ENCODE measurements at places on chromosomes 3 and 15.

- no peak for DNase-seq
These were observed 819 bp downstream of the KLHL40 start for GRCh38 chr3:42685891-42686820.

- DNase-seq: peak; percentile 42
These were observed at the start of gene SUCLG2 for GRCh38 chr3:67654099-67654843. Gene SUCLG2, minus strand, starts transcription at chr3:67654612. Its CDS starts 26 bp downstream, at chr3:67654586.

GRCh38 chr15:75170711-75171341 is 30.9 kb upstream of the C15orf39 start:
- DNase-seq: no peak

DNA sequence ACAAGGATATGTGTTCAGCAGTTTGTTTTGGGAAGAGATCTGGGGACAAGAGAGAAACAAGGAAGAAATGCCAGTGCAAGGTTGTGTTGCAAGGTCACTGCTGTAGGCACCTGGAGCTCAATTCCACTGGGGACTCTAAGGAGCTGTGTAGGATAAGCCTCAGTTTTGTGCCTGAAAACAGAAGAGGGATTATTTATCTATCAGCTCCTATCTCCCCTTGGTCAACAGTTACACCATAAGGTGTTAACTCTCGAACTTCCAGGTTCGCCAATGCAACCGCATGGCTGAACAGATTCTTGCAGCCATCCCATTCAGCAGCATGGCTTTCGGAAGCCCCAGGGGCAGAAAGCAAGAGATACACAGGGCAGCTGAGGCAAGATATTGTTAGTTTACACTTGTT is 41.6 kb upstream of the CNOT10 start:
- DNase-seq: no peak

DNA sequence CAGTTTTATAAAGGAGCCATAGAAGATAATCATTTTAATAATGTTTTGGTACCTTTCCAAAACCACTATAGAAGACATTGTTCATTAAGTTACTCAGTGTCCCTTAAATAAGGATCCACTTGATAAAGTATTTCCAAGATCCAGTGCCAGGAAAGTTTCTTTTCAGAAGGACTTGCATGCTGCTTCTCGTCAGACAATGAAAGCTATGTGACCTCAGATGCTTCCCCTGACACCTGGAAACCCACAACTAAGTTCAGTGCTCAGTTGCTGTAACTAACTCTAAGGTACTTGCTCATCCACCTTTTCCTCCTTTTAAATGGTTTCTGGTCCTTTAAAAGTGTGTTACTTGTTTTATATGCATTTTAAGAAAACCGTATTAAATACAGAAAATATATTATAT is 7.3 kb downstream of the SSR3 start:
- no peak for DNase-seq

- no peak for DNase-seq
These were observed 98.6 kb upstream of the ETV5 start for GRCh38 chr3:186207515-186207914.

GRCh38 chr3:54858093-54858785 is 69.6 kb downstream of the LRTM1 start:
- DNase-seq: no peak

GRCh38 chr3:194312743-194313281 is 38.3 kb downstream of the CPN2 start:
- DNase-seq: no peak

DNA sequence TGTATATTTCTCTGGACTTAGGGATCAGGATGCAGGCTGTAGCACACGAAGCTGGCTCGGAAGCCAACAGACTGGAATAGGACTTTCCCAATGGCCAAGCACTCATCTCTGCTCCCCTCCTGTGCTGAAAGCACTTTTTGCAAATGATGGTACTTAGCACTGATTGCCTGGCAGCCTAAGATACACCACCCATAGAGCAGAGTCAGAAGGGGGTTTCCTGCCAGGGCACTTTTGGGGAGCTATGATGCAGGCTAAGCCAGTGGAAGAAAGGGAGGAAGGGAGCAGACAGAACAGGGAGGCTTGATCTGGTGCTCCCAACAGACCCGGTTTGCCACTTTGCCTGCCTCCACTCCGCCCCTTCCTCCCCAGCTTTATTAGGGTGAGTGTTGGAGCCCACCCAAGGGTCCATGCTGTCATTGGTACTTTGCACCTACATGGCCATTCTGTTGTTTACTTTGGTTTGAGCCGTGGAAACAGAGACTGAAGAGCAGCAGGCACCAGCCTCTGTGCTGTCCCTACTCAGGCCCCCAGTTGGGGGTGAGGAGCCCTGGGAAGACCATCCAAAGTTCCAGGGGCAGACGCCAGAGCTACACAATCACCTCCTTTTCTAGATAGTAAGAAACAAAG is 15.9 kb downstream of the BSN start:
- no peak for DNase-seq

DNA sequence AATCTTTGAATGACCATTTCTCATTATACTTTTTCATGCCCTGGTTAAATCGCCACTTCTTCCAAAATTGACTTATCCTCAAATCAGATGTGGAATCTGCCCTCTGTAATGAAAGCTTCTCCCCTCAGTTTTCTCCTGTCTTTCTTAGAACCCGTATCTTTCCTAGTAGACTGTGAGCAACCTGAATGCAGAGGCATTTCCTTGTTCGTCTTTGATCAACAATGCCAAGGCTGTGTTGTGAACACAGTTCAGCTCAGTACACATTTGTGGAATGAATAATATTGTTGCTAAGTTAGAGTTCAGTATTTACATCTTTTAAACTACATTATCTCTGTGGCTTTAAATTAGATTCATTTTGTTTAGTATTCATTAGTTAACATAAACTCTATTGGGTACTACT is 123.3 kb downstream of the TPRG1 start:
- no peak for DNase-seq

GRCh38 chr3:41000471-41000870 is 198.8 kb upstream of the CTNNB1 start:
- no peak for DNase-seq

DNA sequence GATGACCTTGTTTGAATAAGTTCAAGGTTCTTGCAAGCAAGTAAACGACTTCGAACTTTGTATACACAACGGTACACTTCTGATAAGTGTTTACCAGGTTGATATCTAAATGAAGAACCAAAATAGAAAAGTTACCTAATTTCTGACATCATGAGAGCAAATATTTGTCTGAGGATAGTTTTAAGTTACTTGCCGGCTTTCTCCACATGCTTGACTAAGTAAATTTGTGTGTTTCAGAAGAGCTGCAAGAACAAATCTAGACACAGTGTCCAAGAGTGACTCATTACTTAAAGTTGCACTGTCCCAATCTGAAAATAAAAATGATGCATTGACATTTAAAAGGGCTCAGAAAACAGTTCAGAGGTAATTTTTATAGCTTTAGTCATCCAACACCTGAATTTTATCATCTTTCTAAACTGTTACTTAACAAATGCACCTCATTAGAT is 115.1 kb downstream of the HERC1 start:
- no peak for DNase-seq

DNA sequence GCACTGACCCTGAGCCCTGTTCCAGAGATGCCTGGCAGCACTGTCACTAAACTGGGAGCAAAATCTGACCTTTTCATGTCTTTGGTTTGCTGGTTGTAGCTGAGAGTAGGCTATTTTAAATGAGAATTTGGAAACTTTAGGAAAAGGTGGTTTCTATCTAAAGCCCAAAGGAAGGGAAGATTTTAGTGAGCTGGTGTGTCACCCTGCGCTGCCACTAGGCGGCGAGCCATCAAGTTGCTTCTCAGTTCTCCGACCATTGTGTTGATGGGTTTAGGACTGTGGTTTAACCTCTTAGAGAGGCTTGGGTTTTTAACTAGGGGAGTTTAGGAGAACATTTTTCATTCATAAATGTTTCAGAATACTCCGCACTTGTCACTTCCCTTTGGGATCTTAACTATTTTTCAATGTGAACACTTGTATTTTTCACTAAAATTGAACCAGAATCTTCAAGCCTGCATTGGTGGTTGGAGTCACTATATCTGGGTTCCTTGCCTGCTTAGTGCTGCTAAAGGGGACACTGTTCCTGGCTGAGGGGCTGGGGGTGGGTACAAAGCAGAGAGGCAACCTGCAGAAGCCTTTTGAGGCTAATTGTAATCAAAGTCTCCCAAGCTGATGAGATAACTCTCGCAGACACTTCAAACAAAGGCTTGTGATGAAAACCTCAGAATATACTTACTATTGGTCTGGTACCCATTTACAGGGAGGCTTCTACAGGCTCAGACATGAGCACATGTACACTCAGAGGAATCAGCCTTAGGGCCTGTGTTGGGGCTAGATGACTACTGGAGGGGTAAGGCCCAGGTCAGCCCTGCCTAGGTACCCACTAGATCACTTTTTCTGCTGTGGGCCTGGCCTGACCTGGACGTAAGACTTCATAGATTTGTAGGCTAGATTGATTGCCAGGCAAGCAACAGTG is 16.8 kb downstream of the EXOSC7 start:
- DNase-seq: no peak

- no peak for DNase-seq
These were observed 15.1 kb upstream of the BNIP2 start for GRCh38 chr15:59703979-59704796.

- no peak for DNase-seq
These were observed 311.1 kb downstream of the ZPLD1 start for GRCh38 chr3:102745881-102746280.

- DNase-seq: no peak
These were observed 65.2 kb downstream of the ATP13A5 start for GRCh38 chr3:193313061-193313958.

GRCh38 chr3:46479021-46479420 is 14.3 kb upstream of the LTF start:
- DNase-seq: no peak

GRCh38 chr15:68536331-68537095 is 42.3 kb upstream of the CORO2B start:
- DNase-seq: no peak

DNA sequence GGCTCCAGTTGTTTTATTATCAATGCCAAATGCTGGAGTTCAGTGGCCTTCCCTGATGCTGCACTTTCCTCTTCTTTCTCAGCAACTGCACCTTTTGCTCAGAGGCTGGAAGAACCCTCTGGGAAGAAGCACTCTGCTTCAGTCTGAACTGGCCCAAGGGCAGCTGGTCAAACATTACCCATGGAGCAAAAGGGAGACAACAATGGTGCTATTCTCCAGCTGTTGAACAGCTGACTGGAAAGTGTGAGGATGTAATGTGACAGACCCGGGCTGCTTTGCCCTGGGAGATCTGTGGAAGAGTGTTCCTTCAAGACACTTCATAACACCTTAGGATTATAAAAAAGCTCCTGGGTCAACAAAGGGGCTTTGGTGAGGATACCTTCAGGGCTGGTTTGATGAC is 84.9 kb downstream of the EPHB1 start:
- DNase-seq: no peak

GRCh38 chr15:25053000-25053815 is 98.4 kb downstream of the SNRPN start:
- no peak for DNase-seq

GRCh38 chr3:60427109-60427508 is 824.1 kb downstream of the FHIT start:
- no peak for DNase-seq

GRCh38 chr3:153284282-153284938 is 122.4 kb downstream of the RAP2B start:
- DNase-seq: no peak

- DNase-seq: no peak
These were observed 26.3 kb downstream of the CLDN16 start for GRCh38 chr3:190414297-190414696.

- DNase-seq: no peak
These were observed 1.3 kb downstream of the ELL3 start for GRCh38 chr15:43775411-43775965.

- DNase-seq: no peak
These were observed 121.7 kb upstream of the TLE3 start for GRCh38 chr15:70219256-70219895.

DNA sequence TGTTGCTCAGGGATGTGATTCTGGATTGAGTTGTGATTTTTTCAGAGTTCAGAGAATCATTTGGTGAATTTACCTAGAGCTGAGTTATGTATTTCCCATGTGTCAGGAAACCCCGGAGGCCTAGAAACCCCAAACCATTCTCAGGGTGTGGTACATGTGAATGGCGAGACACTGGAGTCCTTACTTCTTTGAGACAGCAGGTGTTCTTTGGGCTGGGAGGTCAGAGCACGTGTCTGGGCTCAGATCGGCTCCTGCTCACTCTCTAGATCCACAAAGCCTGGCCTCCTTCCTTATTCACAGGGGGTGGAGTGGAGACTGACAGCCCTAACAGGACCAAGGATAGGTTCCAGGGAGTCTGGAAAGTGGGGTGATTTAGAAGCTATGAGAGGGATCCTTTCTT is 145.8 kb downstream of the CHDH start:
- DNase-seq: no peak

- no peak for DNase-seq
These were observed 115.2 kb upstream of the PDZRN3 start for GRCh38 chr3:73739791-73740453.

GRCh38 chr3:19347671-19348070 is 199.4 kb downstream of the KCNH8 start:
- no peak for DNase-seq

DNA sequence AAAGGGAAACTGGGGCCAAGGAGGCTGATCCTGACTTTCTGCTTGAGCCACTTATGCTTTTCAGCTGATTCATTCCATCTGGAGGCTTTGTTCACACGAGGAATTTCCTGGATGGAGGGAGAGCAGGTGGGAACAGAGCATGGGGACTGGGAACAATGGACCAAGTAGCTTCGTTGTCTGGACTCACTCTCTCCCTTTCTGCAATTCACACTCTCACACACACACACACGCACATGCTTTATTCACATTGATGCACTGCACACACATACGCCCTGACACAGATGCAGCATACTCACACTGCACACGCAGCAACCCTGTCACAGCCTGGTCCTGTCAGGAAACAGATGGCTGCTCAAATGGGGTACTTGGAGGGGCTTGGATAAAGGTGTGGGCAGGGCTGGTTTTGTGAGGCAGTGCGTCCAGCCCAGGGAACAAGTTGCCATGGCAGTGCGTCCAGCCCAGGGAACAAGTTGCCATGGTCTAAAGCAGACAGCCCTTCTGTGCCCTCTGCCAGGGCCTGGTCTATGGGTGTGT is 19.8 kb upstream of the CHCHD6 start:
- no peak for DNase-seq

DNA sequence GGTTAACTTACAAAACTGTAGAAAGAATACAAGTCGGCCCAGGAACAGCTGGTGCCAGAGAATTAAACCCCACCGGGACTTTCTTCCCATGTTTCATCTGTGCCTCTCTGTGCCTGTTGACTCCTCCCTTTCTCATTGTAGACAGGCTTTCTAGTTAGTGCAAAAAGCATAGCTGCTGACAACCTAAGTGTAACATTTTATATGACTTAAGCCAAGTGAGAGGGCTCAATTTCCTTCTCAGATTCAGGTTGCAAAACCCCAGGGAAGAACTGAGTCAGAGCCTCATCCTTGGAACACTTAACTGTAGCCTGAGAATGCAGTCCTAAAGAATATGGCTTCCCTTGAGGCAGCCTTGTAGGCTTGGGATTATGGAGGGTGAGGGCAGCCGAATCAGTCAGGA is 302.5 kb upstream of the AZI2 start:
- DNase-seq: no peak

- peak; percentile 68 for DNase-seq
These were observed 32.3 kb downstream of the SPINK8 start for GRCh38 chr3:48301020-48301799.
